T1000 (cell line): ENCODE measurements at places on chromosomes 6 and 20.

DNA sequence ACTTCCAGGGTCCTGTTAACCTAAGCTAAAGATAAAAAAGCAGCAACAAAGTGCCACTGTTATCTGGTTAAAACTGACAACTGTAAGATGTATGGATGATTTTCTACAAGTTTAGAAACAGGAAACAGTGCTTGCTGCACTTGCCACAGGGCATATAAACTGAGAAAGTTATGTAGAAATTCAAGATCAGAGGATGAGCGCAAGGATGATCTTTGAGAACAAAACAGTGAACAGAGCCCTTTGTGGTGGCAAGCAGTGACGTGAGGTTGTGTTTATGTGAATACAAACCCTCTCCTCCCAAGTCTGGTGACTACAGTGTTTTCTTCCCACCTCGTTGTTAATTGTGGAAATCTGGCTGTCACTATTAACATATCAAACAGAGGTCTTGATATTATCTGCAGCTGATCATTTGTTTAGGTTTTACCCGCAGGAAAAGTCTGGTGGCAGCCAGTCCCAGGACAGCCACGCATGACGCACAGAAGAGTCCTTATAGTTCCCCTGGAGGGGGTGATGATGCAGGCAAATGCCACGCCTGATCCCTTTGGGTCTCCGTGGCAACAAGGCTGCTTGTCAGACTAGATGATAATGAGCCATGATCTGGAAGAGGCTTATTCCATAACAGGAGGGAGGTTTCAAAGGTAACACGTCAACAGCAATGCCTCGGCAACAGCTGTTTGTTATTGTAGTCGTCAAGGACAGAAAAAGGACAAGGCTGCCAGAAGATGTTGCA is 43.1 kb upstream of the TNFAIP3 start:
- DNase-seq, result no peak

GRCh38 chr6:133248241-133249001 is 7.3 kb downstream of the EYA4 start:
- no peak for DNase-seq

- no peak for DNase-seq
Measured at GRCh38 chr6:158863646-158864045, 44.5 kb upstream of the EZR start.

DNA sequence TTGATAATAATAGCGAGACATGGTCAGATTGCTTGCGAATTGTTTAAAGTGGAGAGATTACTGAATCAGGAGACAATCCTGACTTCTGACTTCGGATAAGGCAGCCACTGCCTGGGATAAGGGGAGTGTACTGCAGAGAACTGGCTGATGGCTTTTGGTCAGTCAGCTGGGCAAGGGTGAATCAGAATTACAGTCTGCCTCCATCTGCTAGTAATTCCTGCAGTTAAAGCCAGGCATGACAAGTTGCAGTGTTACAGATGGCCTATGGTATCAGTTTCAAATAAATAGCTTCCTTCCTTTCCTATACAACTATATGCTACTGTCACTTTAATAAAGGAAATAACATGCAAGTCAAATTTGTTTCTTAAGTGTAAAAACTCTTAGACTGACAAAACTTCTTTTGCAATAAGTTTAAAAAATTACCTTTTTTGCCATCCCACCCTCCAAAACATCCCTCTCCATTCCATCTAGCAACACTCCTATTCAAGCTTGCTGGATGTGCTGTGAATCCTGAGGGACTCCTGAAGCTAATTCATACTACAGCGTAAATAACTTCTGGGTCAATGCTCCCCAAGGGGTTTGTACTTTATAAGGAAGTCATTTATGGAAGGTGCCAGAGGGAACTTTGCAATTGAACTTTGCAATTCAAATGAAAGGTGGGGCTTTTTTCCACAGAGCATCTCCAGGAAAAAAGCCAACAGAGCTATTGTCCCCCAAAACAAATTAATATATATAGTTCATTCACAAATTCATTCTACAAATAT is 245.2 kb downstream of the ADGRB3 start:
- DNase-seq, result no peak

- DNase-seq, result no peak
Measured at GRCh38 chr20:2800521-2801285, at the start of gene CPXM1. TSS of gene CPXM1 (minus strand) at chr20:2800627. CDS start at chr20:2800572, 55 bp downstream.

GRCh38 chr6:17470938-17471327 is 77.5 kb downstream of the CAP2 start:
- DNase-seq, result no peak

DNA sequence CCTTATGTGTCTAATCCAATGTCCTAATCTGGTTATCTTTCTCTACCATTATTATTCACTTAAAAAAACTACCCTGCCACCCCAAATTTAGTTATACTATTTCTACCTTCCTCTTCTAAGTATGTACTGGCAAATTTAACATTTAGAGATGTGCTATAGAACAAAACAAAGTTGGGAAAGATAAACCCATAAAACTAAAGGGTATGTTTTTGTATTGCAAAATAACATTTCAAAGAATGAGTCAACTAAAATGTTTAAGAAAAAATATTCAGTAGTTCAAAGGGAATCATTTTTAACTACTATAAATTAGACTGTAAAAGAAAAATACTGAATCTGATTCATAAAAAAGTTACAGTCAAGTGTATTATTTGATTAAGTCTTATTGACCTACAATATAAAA is 103.0 kb downstream of the LMBRD1 start:
- no peak for DNase-seq

DNA sequence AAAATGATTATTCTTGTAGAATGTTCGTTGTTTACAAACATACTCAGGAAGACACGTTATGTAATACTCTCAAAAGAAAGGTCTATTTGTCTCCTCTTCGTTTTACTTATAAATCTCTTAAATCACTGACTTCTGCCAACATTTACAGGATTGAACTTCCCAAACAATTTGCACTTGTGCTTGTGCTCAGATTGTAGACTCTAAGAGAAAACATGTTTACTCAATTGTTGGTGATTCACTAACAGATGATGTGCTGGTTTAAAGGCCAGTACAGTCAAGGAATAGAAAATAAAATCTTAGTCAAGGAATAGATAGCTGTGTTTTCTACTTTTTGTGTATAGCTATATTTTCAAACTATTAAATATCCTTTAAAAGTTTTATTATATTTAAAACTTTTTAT is 172.8 kb downstream of the GJA1 start:
- no peak for DNase-seq

GRCh38 chr6:6588064-6588923 is at the start of gene LY86:
TSS of gene LY86 (plus strand) at chr6:6588720. CDS start at chr6:6588735, 15 bp downstream.
- no peak for DNase-seq

- DNase-seq, result no peak
Measured at GRCh38 chr20:33028875-33029274, 2.6 kb upstream of the BPIFB6 start.

GRCh38 chr6:121338956-121339355 is 4.7 kb upstream of the TBC1D32 start:
- DNase-seq, result no peak
